ENCODE measurements at places on chromosomes 3 and 15.

- no peaks in the 10 kb centered on the region for H3K27me3 ChIP-seq
- no peak for DNase-seq
- H3K4me3 ChIP-seq, result peak overlapping the region; percentile 59
These were observed 89.5 kb downstream of the EOMES start for GRCh38 chr3:27632431-27633223.

- H3K27me3 ChIP-seq, result no peaks in the 10 kb centered on the region
- H3K27ac ChIP-seq, result peak overlapping the region; percentile 61
- peak; percentile 33 for DNase-seq
- H3K4me1 ChIP-seq, result peaks cover 24% of the 10 kb centered on the region
These were observed 15.5 kb upstream of the ATP8B4 start for GRCh38 chr15:50134524-50135024.

GRCh38 chr15:71385026-71385425 lies 269.8 kb downstream of the THSD4 start:
- no peaks in the 10 kb centered on the region for H3K27me3 ChIP-seq
- no peaks in the 10 kb centered on the region for H3K4me1 ChIP-seq
- H3K27ac ChIP-seq, result no peak overlapping the region
- no peaks in the 10 kb centered on the region for H3K36me3 ChIP-seq
- DNase-seq, result no peak

GRCh38 chr3:74601793-74602192 lies 12.7 kb downstream of the CNTN3 start:
- DNase-seq, result no peak
- no peaks in the 10 kb centered on the region for H3K4me1 ChIP-seq
- no peak overlapping the region for H3K4me3 ChIP-seq
- no peaks in the 10 kb centered on the region for H3K36me3 ChIP-seq
- no peak overlapping the region for H3K27ac ChIP-seq

DNA sequence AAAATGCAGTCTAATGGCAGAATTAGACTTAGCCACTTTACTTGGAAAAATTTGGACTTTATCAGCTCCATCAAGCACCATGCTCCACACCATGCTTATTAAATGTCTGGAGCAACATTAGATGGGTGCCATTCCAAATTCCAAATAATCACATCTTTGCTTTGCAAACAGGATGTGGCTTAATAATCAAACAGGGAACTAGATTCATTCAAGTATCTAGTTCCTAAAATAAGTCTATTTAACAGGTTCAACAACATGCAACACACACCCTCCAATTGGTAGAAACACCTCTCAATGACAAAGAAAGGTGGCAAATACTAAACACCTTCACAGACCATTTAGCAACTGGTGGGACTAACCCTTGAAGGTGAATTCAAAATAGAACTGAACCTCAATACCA lies 3.5 kb downstream of the HEXA start:
- no peak overlapping the region for H3K27ac ChIP-seq
- H3K4me3 ChIP-seq, result no peak overlapping the region
- peaks cover 27% of the 10 kb centered on the region for H3K4me1 ChIP-seq

- H3K4me3 ChIP-seq, result no peak overlapping the region
- no peaks in the 10 kb centered on the region for H3K36me3 ChIP-seq
- no peak for DNase-seq
- H3K27ac ChIP-seq, result no peak overlapping the region
- H3K27me3 ChIP-seq, result no peaks in the 10 kb centered on the region
These were observed 3.5 kb upstream of the PP2D1 start for GRCh38 chr3:20015525-20015924.

DNA sequence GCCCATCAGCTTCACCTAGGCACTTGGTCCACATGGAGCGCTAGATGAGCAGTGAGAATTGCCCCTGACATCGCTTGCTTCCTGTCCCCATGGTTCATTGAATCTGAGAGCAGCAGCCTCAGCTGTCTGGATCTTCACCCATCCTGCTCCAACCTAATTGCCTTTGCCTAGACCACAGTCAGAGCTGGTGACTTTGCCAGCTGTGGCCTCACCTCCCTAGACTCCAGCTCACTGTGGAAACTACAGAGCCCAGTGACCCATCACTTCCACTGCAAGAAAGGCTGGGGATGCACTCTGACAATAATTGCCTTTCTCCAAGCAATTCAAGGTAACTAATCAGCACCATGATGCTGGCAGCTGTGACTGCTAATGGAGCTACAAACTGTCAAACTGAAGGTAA lies 30.6 kb upstream of the SLC6A1 start:
- no peak overlapping the region for H3K27ac ChIP-seq
- no peaks in the 10 kb centered on the region for H3K36me3 ChIP-seq
- no peak overlapping the region for H3K4me3 ChIP-seq
- H3K27me3 ChIP-seq, result peaks cover 33% of the 10 kb centered on the region
- H3K4me1 ChIP-seq, result no peaks in the 10 kb centered on the region

DNA sequence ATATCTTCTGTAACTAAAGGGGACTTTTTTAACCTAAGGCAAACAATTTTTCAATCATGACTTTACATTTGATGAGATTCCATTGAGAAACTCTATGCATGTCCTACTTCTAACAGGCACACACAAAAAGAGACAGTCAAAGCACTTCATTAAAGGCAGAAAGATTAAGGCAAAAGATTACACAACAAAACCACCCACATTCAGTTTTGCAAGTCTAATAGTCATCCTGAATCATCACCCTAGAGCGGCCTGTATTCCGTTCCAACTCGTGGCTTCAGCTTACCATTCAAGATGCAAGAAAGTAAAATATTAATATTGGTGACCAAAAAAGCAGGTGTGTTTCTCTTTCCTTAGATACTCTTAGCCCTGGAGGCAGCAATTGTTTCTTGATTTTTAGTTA lies 205.9 kb downstream of the P3H2 start:
- no peaks in the 10 kb centered on the region for H3K36me3 ChIP-seq
- peak; percentile 93 for DNase-seq
- H3K27me3 ChIP-seq, result no peaks in the 10 kb centered on the region
- H3K4me1 ChIP-seq, result peaks cover 47% of the 10 kb centered on the region
- H3K4me3 ChIP-seq, result peak overlapping the region; percentile 26

- no peaks in the 10 kb centered on the region for H3K4me1 ChIP-seq
- H3K4me3 ChIP-seq, result no peak overlapping the region
- H3K27me3 ChIP-seq, result no peaks in the 10 kb centered on the region
- no peak overlapping the region for H3K27ac ChIP-seq
These were observed 194.5 kb upstream of the TBC1D5 start for GRCh38 chr3:17936736-17937480.

- no peaks in the 10 kb centered on the region for H3K4me1 ChIP-seq
- no peak for DNase-seq
- H3K4me3 ChIP-seq, result no peak overlapping the region
- peaks cover 2% of the 10 kb centered on the region for H3K36me3 ChIP-seq
These were observed 175.6 kb downstream of the GHSR start for GRCh38 chr3:172272698-172273097.

GRCh38 chr15:75785771-75786574 lies 57.3 kb upstream of the UBE2Q2 start:
- no peaks in the 10 kb centered on the region for H3K36me3 ChIP-seq
- no peak overlapping the region for H3K27ac ChIP-seq
- H3K27me3 ChIP-seq, result peaks cover 18% of the 10 kb centered on the region
- H3K4me1 ChIP-seq, result no peaks in the 10 kb centered on the region

DNA sequence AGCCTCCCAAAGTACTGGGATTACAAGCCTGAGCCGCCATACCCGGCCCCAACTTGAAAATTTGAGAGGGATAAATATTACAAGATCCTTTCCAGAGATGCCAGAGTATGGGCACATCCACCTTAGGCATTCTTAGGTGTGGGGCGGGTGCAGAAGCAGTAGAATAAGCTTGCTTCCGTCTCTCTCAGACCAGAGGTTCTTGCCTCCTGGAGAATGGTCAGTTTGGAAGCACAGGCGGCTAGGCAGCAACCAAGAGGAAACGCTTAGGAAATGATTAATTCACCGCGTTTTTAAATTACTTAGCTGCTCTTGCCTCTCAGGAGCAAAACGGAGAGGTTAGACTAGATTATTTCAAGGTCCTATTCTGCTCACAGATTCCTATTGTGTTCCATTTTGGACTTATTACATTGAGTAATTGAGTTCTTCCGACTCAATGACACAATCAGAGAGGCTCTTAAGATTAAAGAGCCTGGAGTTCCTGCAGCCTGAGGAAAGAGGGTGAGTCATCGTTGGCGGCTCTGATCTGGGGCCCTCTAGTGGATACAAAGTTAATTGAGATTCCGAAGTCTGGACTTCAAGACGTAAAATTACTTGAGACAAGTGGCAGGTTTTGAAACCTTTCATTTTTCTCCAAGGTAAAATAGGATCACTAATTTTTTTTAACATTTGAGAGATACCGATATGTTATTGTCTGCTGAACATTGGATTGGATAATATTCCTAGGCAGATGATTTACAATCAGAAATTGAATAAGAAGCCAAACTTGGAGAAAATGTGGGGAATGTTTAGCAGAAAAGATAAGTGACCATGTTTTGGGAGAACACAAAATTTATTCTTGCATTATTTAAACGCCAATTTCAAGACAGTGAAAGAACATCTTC lies 5.8 kb upstream of the TOPAZ1 start:
- H3K27me3 ChIP-seq, result no peaks in the 10 kb centered on the region
- peaks cover 3% of the 10 kb centered on the region for H3K4me1 ChIP-seq
- H3K4me3 ChIP-seq, result no peak overlapping the region
- DNase-seq, result peak; percentile 62
- H3K27ac ChIP-seq, result no peak overlapping the region

DNA sequence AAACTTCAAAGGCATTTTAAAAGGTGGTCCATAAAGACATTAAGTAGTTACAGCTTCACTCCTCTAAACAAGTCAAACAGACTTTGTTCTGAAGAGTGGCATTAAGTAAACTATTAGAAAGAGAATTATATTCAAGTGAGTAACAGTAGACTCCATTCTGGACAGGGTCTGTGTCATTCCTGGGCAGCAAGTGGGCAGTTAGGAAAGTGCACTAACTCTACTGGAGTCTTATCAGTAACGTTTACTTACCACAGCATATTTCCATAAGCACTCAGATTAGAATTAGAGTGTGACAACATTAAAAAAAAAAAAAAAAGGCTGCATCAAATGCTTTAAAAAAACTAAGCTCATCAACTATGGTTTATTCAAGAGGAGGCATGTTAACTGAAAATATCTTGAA lies 10.6 kb downstream of the UBR1 start:
- peaks cover 7% of the 10 kb centered on the region for H3K4me1 ChIP-seq
- DNase-seq, result no peak
- no peak overlapping the region for H3K4me3 ChIP-seq
- peaks cover 3% of the 10 kb centered on the region for H3K36me3 ChIP-seq
- H3K27ac ChIP-seq, result no peak overlapping the region

DNA sequence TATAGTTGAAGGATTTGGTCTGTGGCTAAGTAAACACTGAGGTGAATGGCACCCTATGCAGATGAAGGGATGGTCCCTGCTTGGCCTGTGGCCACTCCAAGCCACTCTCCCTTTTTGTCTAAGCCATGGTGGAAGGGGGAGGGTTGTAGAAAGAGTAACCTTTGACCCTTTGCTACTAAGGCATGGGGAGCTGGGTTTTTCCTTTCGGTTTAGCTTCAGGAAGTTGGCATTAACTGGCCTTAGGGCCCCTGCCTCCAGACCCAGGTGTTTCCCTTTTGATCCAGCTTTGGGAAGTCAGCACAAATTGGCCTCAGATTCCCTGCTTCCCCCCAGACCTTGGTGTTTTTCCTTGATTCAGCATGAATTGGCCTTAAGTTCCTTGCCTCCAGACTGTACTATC lies 49.5 kb downstream of the EFCAB12 start:
- DNase-seq, result no peak
- H3K27me3 ChIP-seq, result no peaks in the 10 kb centered on the region
- no peak overlapping the region for H3K4me3 ChIP-seq
- H3K36me3 ChIP-seq, result no peaks in the 10 kb centered on the region
- no peak overlapping the region for H3K27ac ChIP-seq

- H3K27ac ChIP-seq, result no peak overlapping the region
- DNase-seq, result no peak
- H3K4me1 ChIP-seq, result no peaks in the 10 kb centered on the region
- no peaks in the 10 kb centered on the region for H3K36me3 ChIP-seq
These were observed 247.8 kb downstream of the GABRB3 start for GRCh38 chr15:26525096-26525495.

- H3K4me3 ChIP-seq, result no peak overlapping the region
- no peaks in the 10 kb centered on the region for H3K27me3 ChIP-seq
- no peaks in the 10 kb centered on the region for H3K36me3 ChIP-seq
- no peak for DNase-seq
- no peak overlapping the region for H3K27ac ChIP-seq
These were observed 24.8 kb upstream of the TRIM59 start for GRCh38 chr3:160474416-160474838.

- H3K27me3 ChIP-seq, result no peaks in the 10 kb centered on the region
- DNase-seq, result no peak
- no peak overlapping the region for H3K27ac ChIP-seq
- H3K36me3 ChIP-seq, result no peaks in the 10 kb centered on the region
- H3K4me3 ChIP-seq, result no peak overlapping the region
- peaks cover 3% of the 10 kb centered on the region for H3K4me1 ChIP-seq
These were observed 48.0 kb upstream of the FSTL1 start for GRCh38 chr3:120498556-120499346.

DNA sequence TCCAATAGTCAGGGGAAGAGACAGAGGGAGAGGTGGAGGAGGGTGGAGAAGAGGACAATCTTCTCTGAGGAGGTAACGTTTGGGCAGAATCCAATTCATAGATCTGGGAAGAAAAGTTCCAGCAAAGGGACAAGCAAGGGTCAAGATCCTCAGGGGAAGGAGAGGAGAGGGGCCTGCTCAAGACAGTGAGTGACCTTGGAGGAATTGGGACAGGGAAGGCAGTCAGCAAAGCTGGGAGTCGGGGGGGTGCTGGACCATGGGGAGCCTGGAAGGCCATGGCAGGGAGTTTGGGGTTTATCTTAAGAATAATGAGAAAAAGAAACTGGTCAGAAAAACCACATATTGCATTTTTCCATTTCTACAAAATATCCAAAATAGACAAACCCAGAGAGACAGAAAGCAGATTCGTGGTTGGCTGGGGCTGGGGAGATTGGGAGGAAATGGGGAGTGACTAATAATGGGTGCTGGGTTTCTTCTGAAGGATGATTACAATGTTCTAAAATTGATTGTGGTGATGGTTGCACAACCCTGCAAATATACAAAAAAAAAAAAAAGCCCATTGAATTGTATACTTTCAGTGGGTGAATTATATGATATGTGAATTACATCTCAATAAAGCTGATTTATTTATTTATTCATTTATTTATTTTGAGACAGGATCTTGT lies 19.6 kb upstream of the SRP14 start:
- H3K4me3 ChIP-seq, result no peak overlapping the region
- peaks cover 5% of the 10 kb centered on the region for H3K27me3 ChIP-seq

GRCh38 chr3:7249493-7250076 lies 388.7 kb downstream of the GRM7 start:
- H3K27me3 ChIP-seq, result no peaks in the 10 kb centered on the region
- H3K4me1 ChIP-seq, result no peaks in the 10 kb centered on the region
- H3K4me3 ChIP-seq, result no peak overlapping the region
- H3K36me3 ChIP-seq, result no peaks in the 10 kb centered on the region
- no peak overlapping the region for H3K27ac ChIP-seq
- no peak for DNase-seq

All from keratinocyte (primary cell).